ENCODE measurements at places on chromosomes 12 and 14.
A peak's percentile ranks its signal among the peaks of the same experiment; 100 is the strongest.

- no peak for DNase-seq
Observed at GRCh38 chr12:132052196-132052932, 91.8 kb downstream of the DDX51 start.

- DNase-seq = no peak
Observed at GRCh38 chr12:44852483-44852882, 23.6 kb downstream of the NELL2 start.

DNA sequence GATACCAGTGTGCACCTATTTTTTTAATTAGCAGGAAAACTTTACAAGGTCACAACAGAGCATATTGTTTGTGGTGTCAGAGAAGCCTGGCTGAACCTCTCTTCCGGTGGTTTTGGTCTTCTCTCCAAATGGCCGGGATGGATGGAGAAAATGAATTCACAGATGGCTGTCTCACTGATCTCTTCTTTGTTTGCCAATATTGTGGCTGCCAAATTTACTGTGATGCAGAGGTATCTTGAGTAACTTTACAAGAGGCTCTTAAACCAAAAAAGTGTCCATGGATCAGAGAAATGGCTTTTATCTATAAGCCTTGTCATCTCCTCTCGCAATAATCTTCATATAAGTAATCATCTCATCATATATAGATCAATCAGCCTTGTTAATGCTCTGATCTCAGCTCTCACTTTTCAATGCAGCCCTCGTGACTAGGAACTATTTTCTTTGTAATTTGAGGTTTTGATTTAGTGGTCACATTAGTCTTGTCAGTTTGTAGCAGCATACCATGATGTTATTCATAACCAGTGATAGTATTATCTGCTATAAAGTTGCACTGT lies 308.1 kb downstream of the EGLN3 start:
- no peak for DNase-seq

DNA sequence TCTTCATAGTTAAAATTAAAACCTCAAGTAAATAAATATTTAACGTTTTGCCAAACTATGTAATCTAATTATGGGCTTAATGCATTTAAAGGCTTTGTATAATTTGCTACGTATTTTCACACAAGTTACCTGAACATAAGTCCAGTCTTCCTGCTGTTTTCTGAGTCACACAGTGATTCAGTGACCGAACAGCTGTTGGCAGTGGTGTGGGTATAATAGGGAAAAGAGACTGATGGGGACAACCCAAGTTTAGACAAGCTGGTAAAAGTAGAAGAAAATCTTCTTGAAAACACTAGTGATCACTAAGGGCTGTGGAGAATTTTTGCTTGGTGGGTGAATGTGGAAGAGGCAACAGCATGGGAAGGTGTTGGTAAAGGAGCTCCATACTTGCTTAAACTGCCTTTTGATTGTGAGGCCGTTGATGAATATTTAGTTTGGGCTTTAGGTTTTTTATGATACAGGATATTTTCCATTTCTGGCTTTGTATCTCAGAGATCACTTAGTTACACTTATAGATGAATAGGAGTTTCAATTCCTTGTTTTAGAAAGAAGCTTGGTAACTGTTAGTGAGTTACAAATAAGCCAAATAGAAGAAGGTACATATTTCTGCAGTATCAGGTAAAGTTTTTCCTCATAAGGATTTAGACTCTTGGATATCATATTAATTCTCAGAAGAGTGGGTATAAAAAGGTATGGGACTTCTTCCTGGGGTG lies 23.9 kb downstream of the LRRK2 start:
- DNase-seq = peak; percentile 66

DNA sequence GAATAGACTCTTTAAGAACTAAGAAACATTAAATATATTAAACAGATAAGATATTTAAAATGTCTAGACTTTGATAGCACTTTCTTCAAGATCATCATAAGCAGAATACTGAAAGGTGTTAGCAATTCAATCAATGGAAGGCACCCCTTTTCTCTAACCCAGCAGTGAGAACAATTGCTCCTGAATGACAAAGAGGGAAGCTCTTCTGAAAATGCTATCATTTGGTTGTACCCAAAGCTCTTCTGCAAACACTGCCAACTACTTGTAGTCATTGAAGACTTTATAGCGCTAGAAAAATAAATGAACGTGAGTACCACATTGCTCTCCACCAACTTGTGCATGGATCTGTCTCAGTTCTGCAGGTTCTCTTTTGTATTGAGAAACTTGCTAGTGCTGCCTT lies 62.2 kb upstream of the LMO3 start:
- DNase-seq = no peak

GRCh38 chr14:103023881-103024473 lies 33.4 kb downstream of the CDC42BPB start:
- DNase-seq = peak; percentile 48

GRCh38 chr14:31159682-31160296 lies 47.8 kb downstream of the HECTD1 start:
- DNase-seq = peak; percentile 56

DNA sequence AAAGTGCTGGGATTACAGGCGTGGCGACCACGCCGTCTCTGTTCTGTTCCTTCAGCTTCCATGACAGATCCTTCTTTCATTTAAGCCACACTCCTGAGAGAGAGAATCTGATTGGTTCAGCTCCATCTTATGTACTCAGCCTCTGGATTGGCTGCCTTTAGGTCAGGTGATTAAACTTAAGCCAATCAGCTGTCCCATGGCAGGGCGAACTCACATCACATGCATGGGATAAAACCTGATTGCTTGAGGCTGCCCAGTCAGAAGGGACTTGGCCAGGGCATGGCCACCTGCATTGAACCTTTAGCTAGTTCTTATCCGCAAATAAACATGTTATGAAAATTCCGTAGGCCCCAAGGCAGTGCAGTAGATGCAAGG lies 274.2 kb downstream of the SUDS3 start:
- no peak for DNase-seq

DNA sequence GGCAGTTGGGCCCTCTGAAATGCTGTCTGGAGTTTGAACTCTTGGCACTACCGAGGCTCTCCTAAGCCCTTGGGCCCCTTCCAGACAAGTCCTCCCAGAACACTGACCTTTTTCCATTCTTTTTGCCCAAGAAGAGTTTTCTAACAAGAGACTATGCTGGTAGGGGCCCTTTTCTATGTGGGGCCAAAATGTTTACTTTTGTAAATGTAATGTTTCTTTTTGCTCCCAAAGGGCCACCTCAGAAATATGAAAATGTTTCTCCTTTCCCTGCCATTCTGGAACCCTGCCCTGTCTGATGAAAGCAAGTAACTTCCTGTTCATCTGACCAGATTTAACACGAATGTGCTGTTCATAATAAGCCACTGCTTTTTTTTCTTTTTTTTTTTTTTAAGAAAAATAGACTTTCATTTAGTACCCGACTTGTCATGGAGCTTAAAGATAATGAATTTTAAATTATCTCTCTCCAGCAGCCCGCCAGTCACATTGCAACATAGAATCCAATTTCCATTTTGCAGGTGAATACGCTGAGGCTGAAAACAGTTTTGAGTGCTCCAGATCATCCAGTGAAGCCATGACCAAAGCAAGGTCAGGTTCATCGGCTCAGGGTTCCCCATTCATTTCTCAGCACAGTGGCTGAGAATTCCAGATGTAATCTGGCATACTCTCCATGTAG lies 169.9 kb downstream of the DPF3 start:
- no peak for DNase-seq

DNA sequence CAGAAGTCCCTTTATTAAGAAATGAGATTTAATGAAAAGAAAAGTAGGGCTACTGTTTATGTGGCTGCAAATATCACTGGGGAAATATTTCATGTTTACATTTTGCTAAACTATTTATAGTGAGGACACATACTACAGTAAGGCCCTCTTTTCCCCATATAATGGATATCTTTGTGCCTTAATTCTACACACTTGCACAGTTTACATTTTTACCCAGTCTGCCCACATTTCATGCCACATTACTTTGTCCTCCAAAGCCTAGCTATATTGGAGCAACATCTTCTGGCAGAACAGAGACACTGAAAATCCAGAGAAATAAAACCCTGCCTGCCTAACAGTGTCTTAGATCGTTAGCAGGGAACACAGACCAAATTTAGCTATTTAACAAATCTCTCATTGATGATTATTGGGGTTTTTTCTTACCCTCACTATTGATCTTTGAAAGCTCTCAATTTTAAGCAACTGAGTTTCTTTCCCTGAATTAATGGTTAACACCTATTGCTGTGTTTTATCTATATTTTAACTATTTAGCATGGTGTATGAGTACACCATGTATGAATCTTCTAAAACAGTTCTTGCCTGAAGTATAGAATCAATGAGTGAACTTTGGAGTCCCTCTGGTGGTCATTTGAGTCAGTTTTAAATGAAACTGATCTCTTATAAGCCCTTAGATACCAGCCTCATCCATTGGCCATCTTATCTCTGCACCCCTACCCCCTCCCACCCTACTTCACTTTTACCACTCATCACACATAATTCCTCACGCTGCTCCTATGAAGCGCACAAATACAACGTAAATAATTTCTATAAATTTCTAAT lies 170.2 kb downstream of the BCAT1 start:
- peak; percentile 47 for DNase-seq

DNA sequence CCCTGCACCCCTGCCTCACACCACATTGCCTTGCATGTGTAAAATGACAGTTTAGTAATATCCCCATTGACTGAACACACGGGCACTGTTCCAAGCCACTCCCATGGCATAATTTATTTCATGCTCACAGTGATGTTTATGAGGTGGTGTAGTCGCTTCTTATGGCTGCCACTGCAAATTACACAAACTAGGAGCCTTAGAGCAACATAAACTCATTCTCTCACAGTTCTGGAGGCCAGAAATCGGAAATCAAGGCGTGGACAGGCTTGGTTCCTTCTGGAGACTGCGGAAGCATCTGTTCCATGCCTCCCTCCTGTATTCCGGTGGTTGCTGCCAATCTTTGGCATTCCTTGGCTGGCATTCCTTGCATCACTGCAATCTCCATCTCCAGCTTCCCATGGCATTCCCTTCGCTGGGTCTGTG lies 97.3 kb downstream of the RIN3 start:
- DNase-seq = peak; percentile 85

DNA sequence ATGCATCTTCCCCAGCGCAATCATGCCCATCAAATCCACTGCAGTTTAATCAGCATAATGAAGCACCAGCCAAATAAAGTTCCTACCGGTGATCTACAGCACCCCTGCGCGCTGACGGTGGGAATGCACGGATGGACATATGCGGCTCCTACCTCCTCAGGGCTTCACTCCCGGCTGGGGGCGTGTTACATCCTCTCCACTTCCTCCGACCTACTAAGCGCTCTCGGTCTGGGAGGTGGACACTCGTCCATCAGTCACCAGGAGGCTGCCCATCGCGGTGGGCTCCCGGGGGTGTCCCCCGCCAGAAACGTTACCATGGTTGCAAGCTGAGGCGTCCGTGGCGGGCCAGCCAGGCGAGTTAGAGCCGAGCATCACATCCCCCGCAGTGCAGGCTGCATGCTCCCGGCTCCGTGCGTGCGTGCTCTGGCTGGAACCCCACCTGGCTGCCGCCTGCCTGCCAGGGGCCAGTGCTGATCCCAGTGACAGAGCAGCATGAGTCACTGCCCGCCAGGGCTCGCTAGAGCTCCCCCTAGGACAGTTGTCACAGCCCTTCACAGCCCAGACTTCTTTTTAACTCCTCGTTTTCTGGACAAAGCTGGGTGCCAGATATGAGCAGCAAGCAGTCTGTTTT lies 73.0 kb downstream of the CIT start:
- peak; percentile 76 for DNase-seq

DNA sequence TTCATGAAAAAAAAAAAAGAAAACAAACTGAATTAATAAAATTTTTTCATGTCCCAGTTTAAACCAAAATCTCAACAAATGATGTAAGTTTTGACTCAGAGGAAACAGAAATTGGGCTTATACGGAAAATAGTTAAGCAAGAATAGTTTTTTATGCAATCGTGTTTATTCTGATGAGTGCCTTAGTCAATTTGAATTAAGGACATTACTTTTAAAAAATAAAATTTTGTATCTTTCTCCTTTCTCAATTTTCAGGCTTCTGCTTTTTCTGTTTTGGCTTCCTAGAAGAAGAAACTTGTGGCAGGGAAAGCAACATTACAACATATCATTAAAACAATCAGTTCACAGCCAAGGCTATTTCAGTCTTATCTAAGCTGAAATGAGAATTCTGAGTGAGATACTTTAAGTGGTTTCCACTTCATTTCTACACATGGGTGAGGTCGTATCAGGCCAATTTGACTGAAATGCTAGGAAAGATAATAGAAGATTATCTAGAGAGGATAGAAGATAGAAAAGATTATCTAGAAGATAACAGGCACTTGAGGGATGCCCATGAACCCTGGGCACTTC lies 52.4 kb downstream of the BCL2L14 start:
- no peak for DNase-seq

DNA sequence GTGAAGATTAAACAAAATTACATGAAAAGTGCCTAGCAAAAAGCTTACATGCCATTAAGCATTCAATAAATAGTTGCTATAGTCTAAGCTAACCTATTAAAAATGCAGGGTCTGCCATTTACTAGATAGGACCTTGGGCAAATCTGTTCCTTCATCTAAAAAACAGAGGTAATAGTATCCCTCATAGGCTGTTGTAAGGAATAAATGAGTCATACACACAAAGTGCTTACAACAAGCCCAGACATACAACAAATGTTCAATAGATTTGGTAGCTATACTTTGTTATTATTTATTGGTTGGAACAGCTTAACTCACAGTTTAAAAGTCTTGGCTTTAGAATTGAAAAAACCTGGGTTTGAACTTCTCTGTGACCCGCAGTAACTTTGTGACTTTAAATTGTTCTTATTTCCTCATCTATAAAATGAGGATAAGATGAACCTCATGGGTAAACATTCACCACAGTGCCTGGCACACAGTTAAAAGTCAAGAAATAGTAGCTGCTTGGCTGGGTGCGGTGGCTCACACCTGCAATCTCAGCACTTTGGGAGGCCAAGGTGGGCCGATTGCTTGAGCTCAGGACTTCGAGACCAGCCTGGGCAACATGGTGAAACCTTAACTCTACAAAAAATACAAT lies 24.7 kb downstream of the HEATR5A start:
- no peak for DNase-seq

DNA sequence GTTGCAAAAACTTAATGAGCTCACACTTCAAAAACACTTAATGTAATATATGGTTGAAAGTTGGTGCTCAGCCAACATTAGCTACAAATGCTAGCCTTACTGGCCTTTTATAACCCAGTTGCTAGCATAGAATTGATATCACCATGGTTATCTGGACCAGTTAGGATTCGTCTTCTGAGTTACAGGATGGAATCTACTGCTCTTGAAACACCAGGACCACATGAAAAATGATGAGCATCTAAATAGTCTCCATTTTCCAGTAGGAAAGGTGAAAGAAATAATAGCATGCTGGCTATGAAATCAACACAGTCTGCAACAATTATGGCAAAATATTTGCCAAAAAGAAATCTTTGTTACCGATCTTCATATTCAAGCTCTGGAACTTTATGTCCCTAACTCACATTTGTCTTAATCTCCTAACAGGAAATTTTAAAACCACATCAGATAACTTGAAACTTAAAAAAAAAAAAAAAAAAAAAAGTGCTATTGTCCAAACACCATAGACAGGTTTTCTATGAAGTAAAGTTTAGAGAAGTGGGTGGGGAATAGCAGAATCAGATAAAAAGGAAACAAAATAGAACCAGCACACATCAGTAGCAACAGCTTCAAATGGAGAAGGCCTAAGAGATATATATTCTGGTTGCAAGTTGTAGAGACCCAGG lies 12.6 kb upstream of the CD69 start:
- no peak for DNase-seq

- DNase-seq = no peak
Observed at GRCh38 chr12:3557116-3557697, 66.2 kb downstream of the PRMT8 start.

- DNase-seq = no peak
Observed at GRCh38 chr12:100986595-100987547, 192.3 kb downstream of the ANO4 start.

All from MCF 10A (cell line).